ENCODE measurements at places on chromosomes 16 and 17.

DNA sequence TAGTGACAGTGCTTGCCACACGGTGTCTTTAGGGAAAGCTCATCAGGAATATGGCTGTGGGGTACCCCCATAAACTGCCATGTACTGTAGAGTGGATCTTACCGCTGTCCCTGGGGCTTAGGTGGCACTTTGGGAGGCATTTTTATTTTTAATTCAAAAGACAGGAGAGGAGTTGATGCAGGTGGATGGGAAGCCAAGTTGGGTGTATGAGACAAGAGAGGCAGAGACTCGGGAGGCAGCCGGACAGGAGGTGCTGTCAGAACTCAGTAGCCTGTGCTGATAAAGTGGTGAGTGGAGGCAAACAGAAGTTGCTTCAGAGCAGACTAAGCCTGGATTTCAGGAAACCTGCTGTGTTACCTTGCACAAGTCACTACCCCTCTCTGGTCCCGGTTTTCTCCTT is 185.9 kb downstream of the TMEM132E start:
- DNase-seq = no peak

DNA sequence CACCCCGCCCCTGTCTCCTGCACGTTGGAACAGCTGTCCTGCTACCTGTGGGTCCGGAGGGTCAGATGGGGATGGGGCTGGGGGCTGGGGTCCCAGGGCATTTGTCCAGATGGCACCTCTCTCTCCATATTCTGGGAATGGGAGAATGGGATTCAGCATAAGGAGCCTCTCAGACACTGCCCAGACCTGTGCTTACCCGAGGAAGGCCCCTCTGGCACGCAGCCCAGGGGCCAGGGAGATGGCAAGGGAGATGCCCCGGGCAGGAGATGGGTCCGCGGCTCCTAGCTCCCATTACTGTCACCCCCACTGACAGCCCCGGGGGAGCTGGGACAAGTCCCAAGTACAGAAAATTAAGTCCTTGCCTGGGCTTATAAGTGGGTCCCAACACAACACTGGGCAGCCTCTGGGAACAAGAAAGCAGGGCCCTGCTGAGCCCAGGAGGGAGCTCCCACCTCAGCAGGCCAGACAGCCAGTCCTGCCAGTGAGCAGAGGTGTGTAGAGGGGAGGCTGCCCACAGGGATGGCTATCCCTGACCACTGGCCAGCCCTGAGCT is 1.8 kb downstream of the VASN start:
- DNase-seq = no peak

DNA sequence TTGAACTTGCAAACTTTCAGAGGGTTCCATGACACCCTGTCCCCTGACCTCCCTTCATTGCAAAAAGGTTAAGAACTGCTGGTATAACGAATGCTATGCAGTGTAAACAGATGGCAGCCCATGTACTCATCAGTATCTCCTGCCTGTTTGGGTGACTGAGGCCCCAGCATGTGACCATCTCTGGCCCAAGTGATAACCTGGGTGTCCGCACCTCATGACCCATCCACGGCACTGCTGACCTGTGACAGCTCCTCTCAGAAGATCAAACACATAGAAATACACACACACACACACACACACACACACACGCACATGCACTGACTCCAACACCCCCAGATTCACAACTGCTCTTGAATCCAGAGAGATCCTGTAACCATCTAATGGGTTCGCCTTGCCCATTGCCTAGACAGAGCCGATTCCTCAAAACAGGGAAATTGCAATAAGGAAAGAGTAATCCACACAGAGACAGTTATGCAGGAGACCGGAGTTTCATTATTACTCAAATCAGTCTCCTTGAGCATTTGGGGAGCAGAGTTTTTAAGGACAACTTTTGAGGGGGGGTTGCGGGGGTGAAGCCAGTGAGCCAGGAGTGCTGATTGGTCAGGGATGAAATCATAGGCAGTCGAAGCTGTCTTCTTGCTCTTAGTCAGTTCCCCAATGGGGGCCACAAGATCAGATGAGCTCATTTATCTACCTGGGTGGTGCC is 11.3 kb upstream of the PHOSPHO1 start:
- no peak for DNase-seq

GRCh38 chr17:1087381-1088241 is 90.7 kb downstream of the TIMM22 start:
- DNase-seq = no peak

DNA sequence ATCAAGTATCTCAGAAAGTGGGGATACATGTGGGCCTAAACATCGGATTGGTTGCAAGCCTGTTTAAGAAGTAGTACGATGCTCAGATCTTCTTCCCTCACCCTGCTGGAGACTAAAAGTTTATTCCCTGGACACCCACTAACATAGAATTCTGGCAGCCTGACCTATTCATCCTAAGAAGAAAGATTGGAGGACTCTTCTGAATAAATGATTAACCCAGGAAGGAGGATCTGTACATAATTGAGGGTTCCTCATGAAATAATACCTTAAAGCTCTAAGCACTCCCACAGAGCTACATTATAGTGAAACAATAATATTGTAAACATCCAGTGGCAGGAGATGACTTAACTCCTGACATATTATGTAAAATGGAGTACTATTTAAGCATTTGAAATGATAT is 111.7 kb downstream of the NLK start:
- no peak for DNase-seq

- no peak for DNase-seq
Observed at GRCh38 chr16:75236232-75236631, 15.2 kb downstream of the BCAR1 start.

GRCh38 chr17:66625311-66625767 is 209.6 kb upstream of the CACNG5 start:
- no peak for DNase-seq

GRCh38 chr16:73025151-73025855 is 22.6 kb downstream of the ZFHX3 start:
- DNase-seq = no peak
